ENCODE measurements at places on chromosomes 11 and 22.

DNA sequence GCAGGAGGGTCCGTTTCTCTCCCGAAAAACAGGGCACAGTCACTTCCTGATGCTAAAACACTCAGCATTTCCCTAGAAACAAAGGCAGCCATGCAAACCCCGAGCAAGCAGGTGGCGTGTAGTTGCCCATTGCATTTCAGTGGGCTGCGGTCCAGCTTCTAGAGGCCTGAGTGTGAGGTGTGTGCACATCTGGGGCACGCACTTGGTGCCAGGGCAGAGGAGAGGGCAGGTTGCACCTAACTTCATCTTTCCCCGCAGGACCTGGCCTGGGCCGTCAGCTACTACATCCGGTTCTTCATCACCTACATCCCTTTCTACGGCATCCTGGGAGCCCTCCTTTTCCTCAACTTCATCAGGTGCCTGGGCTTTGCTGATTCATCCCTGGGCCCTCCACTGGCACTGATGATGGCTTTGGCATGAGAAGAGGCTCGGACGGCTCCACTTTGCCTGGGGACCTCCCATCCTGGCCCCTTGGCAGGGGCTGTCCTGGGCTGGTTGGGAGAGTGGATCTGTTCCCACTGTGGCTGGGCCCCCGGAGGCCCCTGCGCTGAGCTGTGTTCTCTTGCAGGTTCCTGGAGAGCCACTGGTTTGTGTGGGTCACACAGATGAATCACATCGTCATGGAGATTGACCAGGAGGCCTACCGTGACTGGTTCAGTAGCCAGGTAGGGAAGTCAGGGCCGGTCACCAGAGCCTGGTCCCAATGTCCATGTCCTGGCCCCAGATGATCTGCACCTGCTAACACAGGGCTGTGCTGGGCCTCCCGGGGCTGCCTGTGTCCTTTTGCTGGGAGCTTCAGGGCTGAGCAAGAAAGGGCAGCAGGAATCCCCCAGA is 28.4 kb downstream of the FADS3 start:
- DNase-seq = peak; percentile 76

GRCh38 chr11:60118338-60118737 is 29.9 kb downstream of the MS4A2 start:
- DNase-seq = no peak

- DNase-seq = no peak
Observed at GRCh38 chr11:115710980-115711379, 206.8 kb upstream of the CADM1 start.

GRCh38 chr22:23787600-23787896 is 782 bp downstream of the SMARCB1 start:
- DNase-seq = no peak

DNA sequence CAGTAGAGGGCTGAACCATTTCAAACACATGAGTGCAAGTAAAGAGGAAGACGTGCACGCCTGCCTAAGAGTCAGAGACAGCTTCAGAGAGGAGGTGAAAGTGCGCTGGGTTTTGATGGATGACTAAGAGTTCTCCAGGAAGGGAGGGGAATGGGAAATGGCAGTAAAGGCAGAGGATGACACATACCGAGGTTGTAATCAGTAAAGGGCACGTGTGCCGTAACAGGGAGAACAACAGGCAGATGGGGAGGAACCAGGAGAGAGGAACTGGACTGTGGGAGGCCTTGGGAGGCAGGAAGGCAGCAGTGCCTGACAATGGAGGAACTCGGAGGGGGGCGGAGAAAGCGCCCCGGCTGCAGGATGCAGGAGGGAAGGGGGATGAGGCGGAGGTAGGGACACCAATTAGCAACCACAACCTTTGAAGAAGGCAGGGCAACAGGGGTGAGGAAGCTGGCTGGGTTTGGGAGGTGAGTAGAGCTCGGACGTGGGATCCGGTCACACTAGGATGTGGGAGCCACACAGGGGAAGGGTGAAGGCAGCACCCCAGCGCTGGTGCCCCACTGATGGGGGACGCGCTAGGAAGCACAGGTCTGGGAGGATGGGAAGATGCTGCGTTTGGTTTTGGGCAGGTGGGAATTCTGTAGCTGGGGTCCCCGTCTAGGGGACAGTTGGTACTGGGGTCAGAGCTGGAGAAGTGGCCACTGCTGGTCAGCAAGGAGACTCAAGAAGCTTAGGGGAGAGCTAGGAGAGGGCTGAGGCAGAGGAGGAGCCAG is 67.4 kb downstream of the SCUBE1 start:
- no peak for DNase-seq

- peak; percentile 88 for DNase-seq
Observed at GRCh38 chr22:19855504-19856409, 1.1 kb upstream of the GNB1L start.

DNA sequence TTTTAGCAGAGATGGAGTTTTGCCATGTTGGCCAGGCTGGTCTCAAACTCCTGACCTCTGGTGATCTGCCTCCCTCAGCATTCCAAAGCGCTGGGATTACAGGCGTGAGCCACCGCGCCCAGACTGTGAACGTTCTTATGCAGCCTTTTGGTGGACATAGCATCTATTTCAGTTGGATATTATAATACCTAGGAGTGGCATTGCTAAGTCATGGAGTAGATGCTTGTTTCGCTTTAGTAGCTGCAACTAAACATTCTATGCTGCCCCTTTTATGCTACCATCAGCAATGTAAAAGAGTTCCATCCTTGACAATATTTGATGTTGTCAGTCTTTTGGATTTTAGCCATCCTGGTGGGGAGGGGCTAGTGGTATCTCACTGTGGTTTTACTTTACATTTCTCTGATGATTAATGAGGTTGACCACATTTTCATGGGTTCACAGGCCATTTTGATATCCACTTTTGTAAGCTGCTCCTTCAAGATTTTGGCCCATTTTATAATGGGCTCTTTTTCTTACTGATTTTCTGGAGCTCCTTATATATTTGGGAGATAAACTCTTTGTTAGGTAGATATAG is 16.5 kb upstream of the APOBEC3A start:
- DNase-seq = no peak

GRCh38 chr11:108206969-108207682 is 15.3 kb downstream of the NPAT start:
- no peak for DNase-seq

DNA sequence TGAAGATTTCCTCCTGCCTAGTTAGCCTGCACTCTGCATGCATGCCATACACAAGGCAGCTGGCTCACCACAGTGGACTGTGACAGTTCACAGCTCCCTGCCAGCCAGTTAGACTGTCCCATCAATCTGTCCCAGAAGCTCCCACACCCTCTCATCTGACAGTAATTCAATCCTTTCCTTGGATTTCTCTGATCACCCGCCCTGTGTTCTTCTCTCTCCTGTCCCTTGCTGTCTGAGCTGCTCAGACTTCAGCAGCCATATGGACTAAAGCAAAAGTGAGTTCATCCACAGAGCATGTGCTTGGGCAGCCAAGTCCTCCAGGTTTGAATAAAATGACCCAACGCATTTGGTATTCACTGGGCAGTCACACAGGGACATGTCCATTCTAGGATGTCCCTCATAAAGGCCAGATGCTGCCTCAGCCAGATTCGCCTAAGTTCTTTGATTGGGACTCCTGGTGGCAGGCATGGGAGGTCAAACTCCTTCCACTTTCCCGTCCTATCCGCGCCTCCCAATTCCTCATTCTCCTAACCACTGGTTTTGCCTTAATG is 54.5 kb upstream of the ZBTB44 start:
- no peak for DNase-seq

- DNase-seq = no peak
Observed at GRCh38 chr22:49426098-49426497, 401.6 kb downstream of the BRD1 start.

- DNase-seq = no peak
Observed at GRCh38 chr11:37557990-37558389, 960.0 kb upstream of the RAG2 start.

DNA sequence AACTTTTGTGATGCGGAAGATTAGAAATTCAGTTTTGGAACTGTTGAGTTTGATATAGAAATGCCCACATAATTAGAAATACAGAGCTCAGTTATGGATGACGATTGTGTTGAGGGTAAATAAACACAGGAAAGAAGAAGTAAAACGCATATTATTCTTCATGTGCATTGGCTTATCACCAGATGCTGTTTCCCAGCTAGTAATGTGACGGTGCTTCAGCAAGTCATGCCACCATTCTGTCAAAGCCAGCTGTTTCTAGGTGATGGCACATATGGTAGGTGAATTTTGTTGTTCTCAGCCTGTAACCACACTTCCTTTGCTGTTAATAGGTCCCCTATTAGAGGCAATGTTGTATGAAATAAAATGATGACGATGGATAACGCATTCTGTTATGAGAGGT is 68.9 kb downstream of the C11orf65 start:
- no peak for DNase-seq

- DNase-seq = no peak
Observed at GRCh38 chr11:21537980-21538379, 654.9 kb upstream of the ANO5 start.

- DNase-seq = no peak
Observed at GRCh38 chr22:22662095-22662494, 17.7 kb downstream of the GGTLC2 start.

GRCh38 chr11:64747961-64748665 is 4.2 kb upstream of the RASGRP2 start:
- no peak for DNase-seq

- DNase-seq = peak; percentile 85
Observed at GRCh38 chr11:62140304-62141110, 16.7 kb downstream of the INCENP start.

- peak; percentile 61 for DNase-seq
Observed at GRCh38 chr22:39414886-39415285, 15.3 kb downstream of the TAB1 start.

- DNase-seq = no peak
Observed at GRCh38 chr11:47409440-47410369, 1.3 kb downstream of the SLC39A13 start.

DNA sequence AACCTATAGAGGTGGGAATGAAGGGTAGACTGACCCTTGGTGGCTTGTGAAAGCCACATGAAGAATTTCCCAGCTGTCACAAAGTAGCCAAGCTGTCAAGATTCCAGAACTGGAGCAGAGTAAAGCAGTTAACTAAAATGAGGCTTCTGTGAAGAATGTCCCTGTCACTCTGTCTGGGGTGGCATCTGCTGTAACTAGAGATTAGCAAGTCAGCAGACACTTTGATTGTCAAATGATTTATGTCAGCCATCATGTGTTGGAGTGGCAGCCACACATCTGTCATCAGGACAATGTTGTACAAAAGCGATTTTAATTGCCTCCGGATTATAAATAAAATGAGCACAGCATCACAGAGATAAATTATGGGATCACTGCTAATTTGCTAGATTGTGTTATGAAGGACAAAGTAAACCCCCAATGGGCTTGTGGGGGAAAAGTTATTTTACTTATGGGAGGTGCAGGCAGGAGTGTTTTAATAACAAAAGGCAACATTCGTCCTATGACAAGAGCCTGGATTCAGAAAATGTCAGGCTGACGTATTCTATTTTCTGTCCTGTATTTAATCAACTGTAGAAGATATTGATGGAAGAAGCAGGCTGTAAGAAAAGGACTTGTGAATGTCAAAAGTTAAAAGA is 270.9 kb downstream of the FAM181B start:
- DNase-seq = no peak

DNA sequence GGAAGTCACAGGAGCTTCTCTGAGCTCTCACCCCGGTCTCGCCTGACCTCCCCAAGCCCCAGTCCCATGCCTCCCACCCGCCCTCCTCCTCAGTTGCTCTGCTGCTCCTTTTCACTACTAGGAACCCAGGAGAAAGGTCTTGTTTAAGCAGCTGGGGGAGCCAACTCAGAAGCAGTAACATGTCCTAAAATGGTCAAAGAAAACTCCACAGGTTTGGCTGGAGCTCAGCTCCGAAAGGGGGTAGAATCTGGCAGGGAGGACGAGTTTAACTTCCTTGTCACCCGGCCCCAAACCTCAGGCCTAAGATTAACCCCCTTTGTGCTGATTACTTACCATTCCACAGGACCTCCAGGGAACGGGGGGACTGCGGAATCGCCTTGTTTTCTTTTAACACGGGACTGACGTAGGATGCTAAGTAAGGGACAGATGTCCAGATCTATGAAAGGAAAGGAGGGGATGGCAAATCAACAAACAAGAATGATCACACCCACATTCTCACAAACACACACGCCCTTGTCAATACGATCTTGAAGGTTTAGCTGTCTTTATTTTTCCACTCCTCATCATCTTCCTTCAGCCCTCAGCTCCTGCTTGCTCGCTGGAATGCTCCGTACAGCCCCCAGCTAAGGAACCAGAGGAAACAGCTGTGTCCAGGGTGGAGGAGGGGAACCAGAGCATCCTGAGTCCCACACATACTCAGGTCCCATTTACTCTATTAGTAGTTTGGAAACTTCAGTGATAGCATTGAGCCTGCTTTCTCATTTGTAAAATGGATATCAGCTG is 13.5 kb downstream of the PCSK7 start:
- no peak for DNase-seq

DNA sequence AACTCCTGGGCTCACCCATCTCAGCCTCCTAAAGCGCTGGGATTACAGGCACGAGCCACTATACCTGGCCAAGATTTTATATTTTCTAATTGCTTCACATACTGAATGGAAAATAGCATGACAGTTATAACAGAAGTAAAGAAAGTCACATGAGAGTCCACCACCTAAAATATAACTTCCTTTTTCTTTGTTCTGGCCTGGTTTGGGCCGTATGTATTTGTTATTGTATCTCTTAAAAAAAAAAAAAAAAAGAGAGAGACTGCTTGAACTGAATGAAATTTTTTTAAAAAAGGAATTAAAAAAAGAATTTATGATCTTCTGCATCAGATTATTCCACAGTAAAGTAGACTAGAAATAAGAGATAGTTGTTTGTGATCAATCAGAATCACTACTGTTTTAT is 86.0 kb upstream of the GRIK4 start:
- no peak for DNase-seq

DNA sequence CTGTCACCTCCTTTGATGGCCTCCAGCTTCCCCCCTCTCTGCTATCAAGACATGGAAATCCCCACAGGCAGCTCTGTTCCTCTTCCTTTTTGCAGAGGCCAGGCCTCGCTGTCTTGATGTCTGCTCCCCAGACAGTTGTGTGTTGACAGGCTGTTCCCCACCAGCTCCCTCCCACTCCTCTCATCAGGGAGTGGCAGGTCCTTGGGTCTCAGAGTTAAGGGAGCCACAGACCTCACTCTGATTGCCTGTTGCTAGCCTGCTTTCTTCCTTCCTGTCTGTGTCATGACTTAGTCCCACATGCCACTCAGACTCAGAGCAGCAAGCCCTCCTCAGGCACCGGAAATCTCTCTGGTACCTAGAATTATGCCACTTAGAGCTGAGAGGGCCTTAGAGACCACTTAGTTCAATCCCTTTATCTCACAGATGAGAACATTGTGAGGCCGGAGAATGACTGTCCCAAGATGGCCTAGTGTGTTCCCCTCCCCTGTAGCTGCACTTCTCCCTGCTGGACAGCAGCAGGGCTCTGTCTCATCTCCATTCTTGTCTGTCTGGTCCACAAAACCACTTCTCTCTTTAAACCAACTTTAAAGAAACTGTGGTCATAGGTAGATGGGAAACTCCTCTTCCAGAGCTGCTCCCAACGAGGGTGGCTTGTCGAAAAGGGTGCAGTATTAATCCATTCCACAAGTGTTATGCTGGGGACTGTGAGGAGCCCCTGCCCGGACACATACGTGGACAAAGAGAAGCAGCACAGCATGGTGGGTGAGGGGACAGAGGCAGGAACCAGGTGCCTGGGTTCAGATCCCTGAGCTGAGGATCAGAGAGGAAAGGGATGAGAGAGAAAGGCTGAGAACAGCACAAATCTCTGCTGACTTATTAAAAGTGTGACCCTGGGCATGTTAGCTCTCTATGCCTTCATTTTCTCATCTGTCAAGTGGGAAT is 4.2 kb downstream of the AMPD3 start:
- DNase-seq = no peak

Measured in chondrocyte (in vitro differentiated cells).